AG04449 (cell line): ENCODE measurements at places on chromosomes 3 and 15.
A peak's percentile ranks its signal among the peaks of the same experiment; 100 is the strongest.

DNA sequence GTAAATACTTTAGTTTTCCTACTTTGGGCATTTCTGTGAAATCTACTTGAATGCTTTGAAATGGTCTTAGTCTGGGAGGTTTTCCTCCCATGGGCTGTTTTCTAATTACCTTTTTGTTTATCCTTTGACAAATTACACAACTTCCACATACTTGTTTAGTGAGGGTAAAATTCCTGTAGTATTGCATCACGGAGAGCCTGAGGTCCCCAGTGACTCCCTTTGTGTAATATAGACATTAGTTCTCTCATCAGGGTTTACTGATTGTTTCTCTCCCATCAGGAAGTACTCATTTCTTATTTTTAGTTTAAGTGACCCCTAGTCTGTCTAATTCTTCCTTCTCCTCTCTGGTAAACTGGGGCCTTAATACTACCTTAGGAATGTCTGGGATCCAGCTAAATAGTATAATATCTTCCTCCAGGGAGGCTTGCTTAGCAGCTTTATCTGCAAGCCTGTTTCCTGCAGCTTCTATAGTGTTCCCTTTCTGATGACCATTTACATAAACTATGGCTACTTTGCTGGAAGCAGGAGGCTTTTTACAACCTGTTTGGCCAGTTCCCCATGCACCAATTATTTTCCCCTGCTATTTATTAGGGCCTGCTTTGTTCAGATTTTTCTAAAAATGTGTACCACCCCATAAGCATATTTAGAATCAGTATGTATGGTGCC lies 87.2 kb upstream of the XCR1 start:
- peak; percentile 9 for DNase-seq

- DNase-seq = no peak
Observed at GRCh38 chr15:60726576-60726975, 247.6 kb upstream of the ICE2 start.

DNA sequence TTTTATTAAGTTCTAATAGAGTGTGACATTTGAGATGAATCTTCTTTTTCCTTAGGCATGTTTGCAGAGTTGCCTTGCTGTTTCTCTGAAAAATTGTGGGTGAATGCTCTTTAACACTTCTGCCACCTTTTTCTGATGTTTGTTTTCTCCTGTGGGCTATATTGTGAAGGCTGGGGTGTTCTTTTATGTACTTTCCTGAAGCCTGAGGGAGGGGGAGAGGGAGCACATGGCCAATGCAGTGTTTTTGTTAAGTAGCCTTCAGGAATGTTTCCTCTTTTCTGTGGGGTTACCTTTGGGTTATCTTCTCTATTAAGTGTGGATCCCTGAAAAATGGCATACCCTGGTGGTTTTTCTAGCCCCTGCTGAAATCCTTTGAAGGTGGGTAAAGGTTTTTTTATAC lies 50.2 kb downstream of the CMC1 start:
- no peak for DNase-seq

DNA sequence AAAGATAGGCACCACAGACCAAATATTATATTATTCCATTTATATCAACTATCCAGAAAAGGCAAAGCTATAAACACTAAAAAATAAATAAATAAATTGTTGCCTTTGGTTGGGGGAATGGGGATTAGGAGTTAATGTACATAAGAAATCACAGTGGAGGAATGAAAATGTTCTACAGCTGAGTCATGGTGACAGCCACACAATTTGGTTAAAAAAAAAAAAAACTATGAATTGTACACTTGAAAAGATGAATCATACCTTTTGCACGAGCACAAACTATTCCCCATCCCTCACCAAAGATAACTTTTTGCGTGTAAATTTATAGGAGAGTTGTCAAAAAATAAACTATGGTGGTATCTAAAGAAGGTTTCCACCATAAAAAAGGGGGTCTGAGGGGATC lies 103.2 kb downstream of the TBC1D5 start:
- DNase-seq = peak; percentile 41

- DNase-seq = no peak
Observed at GRCh38 chr3:100631236-100631635, 21.8 kb downstream of the ADGRG7 start.

- no peak for DNase-seq
Observed at GRCh38 chr3:152942366-152942765, 107.4 kb downstream of the P2RY1 start.

- no peak for DNase-seq
Observed at GRCh38 chr3:65751123-65751700, 287.5 kb downstream of the MAGI1 start.

GRCh38 chr15:71187526-71187925 lies 72.3 kb downstream of the THSD4 start:
- no peak for DNase-seq

- no peak for DNase-seq
Observed at GRCh38 chr3:169072494-169072893, 591.0 kb downstream of the MECOM start.

- no peak for DNase-seq
Observed at GRCh38 chr3:123711356-123711755, 126.5 kb upstream of the HACD2 start.

GRCh38 chr3:38636881-38637280 lies 12.6 kb downstream of the SCN5A start:
- DNase-seq = no peak

DNA sequence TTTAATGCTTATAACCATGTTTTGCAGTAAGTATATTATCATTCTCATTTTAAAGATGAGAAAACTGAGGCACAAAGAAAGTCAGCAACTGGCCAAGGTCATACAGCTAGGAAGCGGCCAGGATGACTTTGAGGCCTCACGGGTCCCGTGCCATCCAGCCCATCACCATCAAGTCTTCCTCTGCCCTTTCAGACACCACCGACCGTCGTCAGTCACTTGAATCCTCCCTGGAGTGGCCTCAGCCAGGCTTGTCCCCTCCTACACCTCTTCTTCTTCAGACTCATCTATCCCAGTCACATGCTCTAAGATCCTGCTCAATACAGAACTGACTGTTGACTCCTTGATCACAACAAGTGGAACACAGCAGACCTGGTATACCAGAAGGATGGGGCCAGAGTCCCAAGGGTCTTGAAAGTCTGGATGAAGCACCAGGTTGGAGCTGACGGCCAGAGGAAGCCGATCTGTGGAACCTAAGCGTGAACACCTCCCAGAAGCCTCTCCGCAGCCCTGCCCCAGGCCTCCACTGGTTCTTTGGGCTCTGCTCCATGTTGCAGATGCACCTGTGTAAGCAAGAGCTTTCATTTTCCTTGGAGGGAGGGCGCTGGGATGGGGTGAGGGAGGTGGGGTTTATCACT lies 22.1 kb downstream of the ITGA11 start:
- DNase-seq = no peak

- DNase-seq = no peak
Observed at GRCh38 chr3:66018057-66019033, 20.4 kb downstream of the MAGI1 start.

DNA sequence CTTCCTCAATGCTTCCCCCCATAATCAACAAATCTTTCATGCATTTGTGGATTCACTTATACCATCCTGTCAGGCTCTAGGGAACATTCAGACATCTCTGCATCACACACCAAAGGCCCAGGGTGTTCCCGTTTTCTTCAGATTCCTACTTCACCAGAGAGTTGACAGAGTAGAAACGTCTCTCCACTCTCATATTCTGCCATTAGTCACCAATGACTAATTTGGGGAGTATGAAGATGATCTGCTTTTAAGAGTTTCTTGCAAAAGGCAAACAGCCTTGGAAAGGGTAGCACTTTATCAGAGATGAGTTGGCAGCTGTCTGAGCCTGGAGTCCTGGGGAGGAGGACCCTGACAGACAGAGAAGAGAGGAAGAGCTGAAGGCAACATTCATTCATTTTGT lies 55.8 kb upstream of the DGKG start:
- peak; percentile 77 for DNase-seq

DNA sequence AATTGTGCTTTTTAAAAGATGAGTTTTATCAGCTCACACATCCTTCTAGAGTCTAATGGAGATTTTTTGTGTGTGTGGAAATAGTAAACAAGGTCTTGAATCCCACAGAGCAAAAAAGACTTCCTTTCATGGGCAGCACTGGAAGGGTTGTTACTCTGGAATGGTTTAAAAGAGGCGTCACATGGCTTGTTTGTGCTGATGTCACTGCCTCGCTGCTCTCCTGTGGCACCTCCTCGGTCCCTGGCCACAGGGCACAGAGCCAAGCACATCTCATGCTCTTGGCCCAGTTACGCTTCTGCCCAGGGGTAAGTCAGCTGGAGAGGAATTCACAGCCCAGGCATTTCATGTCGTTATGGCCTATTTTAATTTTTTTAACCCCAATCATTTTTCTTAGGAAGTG lies 53.2 kb downstream of the PGPEP1L start:
- peak; percentile 87 for DNase-seq

DNA sequence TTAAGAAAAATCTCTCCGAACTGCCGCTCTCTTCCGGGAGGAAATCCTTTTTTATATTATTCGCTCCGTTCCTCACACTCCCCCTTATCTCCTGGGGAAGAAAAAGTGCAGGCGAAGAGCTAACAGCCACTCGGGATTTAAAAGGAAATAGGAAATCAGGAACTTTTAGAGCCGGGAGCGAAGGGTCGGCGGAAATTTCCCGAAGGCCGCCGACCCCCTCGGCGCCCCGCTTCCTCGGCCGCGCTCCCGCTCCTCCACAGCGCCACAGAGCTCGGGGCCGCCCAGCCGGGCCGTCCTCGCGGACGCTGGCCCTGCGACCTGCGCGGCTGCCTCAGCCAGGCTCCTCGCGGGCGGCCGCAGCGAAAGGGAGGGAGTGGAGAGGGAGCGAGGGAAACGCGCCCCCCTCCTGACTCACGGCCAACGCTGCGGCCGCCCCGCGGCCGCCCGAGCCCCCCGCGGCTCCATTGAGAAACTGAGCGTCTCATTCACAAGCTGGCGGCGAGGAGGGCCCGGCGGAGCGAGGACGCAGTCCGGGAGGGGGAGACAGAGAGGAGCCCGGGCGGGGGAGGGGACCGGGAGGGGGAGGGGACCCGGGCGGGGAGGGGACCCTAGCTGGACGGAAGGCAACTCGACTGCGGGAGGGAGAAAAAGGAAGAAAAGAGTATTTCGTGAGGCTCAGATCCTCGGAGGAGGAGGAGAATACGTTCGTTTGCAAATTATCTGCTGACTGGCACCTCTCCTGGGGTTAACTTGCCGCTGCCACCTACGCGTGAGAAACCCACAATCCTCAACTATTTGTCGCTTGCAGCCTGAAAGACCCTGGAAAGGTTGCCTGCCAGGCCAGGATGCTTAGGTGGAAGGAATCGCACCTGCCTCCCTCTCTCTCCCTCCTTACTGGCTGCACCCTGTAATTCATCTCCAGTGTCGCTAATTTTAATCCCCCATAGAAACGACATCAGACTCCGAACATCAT lies at the start of gene PTPN9:
Gene PTPN9 (minus strand): TSS at position 368 of the 973 bp plus-strand sequence. CDS start 539 bp downstream, outside the sequence.
- DNase-seq = no peak

DNA sequence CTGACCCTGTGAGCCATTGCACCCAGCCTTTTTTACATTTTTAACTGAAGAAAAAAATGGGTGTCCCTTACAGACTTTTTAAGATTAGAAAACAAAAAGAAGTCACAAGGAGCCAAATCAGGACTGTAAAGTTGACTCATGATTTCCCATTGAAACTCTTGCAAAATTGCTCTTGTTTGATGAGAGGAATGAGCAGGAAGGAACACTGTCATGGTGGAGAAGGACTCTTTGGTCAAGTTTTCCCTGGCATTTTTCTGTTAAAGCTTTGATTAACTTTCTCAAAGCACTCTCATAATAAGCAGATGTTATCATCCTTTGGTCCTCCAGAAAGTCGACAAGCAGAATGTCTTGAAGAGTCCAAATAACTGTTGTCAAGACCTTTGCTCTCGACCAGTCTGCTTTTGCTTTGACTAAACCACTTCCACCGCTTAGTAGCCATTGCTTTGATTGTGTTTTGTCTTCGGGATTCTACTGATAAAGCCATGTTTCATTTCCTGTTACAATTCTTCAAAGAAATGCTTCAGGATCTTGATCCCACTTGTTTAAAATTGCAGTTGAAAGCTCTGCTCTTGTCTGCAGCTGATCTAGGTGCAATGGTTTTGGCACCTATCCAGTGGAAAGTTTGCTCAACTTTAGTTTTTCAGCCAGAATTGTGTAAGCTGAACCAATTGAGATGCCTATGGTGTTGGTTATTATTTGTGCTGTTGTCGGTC lies 369.4 kb downstream of the MAGI1 start:
- DNase-seq = no peak

DNA sequence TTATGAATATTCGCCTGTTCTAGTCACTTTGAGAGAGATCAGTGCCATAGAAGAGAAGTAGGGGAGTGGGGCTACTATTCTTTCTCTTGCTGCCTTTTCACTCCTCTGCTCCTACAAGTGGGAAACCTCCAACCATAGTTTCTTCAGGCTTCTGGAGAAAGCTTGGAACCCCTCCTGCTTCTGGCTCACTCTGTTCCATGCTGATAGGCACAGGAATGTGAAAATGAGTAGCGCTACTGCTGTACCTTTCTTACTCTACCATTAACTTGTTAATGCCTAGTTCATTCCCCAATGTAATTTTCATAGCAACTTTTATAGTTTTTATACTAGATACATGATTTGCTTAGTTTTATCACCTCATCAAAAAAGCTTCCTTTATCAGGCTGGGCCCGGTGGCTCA lies 26.7 kb upstream of the JMJD7 start:
- no peak for DNase-seq

DNA sequence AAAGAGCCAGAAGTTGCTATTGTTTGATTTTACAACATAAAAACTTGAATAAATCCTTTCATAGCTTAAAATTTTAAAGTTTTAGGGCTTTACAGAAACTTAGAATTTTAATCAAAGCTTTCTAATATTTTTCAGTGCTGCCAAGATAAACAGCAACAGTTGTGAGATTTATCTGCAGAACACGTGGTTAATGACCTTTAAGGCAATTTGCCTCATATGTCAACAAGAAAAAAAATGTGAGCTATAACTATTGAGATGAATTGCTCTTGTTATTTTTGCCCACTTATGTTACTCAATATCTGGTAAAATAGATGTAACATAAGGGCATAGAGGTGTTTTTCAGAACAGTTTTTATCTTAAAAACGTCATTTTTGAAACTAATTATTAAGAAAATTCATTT lies 96.7 kb upstream of the NECTIN3 start:
- DNase-seq = no peak
